Activated T-cell treated with anti-CD3 and anti-CD28 coated beads, Interleukin-2, amount 50 U/mL, for 4 hours (primary cell): ENCODE measurements at places on chromosomes 4 and X.

GRCh38 chrX:15714529-15714928 lies 23.5 kb upstream of the CA5B start:
- no peak for DNase-seq

GRCh38 chr4:136458326-136458725 lies 1074.0 kb downstream of the PCDH18 start:
- no peak for DNase-seq

- no peak for DNase-seq
Measured at GRCh38 chrX:96861218-96861617, 22.5 kb upstream of the RPA4 start.

GRCh38 chr4:88012647-88013046 lies 5.2 kb downstream of the PKD2 start:
- no peak for DNase-seq

DNA sequence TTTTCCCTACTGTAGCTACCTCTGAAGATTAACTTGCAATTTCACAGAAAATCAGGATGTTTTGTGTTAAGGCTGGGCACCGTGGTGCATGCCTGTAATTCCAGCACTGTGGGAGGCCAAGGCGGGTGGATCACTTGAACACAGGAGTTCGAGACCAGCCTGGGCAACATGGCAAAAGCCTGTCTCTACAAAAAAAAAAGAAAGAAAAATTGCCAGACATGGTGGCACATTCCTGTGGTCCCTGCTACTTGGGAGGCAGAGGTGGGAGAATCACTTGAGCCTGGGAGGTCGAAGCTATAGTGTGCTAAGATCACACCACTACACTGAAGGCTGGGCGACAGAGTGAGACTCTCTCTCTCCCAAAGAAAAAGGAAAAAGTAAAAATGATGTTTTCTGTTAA lies 27.4 kb downstream of the APELA start:
- DNase-seq: no peak

DNA sequence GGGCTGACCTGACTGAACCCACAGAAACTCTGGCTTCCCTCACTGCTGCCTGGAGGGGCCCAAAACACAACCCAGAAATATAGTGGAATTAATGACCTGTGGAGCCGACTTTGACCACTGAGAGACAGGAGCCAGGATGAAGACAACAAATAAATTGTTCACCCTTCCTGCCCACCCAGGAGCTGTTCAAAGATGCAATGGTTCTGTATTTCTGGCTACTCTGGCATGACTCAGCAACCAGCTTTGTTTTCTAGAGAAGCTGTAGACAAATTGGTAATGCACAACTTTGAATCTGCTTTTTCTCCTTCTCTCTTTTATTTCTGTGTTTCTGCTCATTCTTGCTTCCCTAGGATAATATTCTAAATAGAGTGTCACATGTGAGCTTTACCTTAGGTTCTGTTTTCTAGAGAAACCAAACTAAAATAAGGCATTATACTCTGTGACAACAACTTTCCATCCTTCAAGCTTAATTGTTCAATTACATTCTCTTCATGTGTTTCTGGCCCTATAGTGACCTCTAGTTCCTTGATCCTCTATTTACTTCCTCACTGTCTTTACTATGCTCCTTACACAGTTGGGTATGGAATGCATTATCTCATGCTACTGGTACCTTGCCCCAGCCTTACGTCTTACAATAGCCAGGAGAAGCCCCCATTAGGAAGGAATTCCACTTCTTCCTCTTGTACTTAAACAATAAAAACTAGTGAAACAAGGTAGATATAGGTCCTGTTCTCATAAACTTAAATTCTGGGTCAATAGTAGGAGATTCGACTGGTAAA lies 6.5 kb upstream of the PRKG2 start:
- DNase-seq: no peak

DNA sequence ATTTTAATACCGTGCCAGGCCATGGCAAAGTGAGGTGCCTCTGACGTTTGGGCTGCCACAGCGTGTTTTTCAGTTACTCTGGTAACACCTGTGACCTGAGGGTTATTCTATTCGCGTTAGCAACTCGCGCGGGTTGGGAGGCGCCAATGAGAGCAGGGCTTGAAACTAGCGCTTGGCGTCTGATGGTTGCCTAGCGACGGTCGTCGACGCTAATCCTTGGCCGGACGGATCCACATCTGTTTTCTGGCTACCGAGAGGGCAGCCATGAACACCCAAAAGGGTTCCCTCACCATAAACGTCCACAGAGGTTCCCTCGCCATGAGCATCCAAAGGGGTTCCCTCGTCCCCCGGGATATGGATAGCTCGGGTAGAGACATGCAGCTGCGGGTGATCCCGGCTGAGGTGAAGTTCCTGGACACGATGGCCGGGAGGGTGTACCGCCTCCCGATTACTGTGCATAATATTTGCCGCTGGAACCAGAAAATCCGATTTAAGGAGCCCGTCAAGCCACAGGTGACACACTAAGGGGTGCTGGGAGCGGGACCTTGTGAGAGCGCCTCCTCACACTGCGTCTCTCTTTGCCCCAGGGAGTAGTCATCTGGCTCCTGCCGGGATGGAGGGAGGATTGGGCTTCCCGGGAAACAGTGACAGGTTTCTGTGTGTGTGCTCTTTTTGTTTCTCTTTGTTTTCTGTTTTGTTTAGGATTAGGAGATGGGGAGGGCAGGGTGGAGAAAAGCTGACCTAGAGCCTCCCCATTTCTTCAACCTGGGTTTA lies at the start of gene CFAP47:
CFAP47 (plus strand) TSS at position 199 of the 774 bp plus-strand sequence; CDS start at position 265, 66 bp downstream.
- no peak for DNase-seq

GRCh38 chr4:125316401-125316790 lies 1.6 kb downstream of the FAT4 start:
- DNase-seq: no peak

- no peak for DNase-seq
Measured at GRCh38 chr4:16671741-16672140, 226.7 kb downstream of the LDB2 start.

GRCh38 chrX:129649268-129650182 lies 5.2 kb downstream of the APLN start:
- no peak for DNase-seq

GRCh38 chr4:123025398-123025797 lies 103.0 kb upstream of the NUDT6 start:
- no peak for DNase-seq

DNA sequence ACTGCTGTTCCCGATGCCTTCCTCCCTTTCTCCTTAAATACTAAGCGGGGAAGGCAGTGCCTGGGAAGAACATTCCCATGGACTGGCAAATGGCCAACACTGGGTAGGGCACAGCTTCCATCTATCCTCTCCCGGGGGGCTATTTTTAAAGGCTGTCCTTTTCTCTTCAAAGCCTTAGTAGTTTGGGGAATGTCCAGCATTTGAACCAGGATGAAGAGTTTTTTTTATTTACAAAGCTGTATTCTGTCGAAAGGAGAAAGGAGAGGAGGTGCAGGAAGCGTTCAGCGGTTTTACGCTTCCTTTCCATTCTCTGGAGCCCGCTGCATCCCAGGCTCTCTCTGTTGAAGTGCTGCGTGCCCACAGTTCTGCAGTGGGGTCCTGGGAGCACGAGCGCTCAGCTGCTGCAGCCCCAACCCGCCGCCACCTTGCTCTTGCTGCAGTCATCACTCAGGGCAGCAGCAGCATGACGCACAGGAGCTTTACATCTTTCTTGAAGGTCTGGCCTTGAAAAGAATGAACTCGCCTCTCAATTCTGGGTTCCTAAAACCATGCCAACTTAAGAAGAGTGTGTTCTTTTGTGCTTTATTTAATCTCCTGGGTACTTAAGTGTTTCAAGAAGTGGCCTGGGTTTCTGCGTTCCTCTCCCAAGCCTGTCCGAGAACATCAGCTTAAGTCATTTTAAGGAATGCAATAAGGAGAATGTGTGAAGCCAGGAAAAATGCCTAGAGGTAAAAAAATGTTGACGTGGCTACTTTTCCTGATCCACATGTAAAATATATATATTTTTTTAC lies 427.2 kb downstream of the MAPK10 start:
- no peak for DNase-seq

DNA sequence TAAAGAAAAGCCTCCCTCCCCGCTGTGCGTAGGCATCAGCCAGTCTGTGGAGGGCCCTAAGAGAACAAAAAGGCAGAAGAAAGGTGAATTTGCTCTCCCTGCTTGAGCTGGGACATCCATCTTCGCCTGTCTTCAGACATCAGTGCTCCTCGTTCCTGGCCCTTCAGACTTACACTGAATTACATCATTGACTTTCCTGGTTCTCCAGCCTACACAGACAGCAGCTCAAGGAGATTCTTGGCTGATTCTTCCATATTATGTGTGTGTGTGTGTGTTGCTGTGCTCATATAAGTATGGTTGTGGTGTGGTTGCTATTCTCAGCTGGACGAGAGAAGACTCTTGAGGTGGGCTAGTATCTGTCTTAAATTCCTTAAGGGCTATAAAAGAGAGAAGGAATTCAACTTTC lies 35.5 kb upstream of the CD99L2 start:
- DNase-seq: no peak

- DNase-seq: no peak
Measured at GRCh38 chr4:97432551-97432950, 710.7 kb downstream of the STPG2 start.

DNA sequence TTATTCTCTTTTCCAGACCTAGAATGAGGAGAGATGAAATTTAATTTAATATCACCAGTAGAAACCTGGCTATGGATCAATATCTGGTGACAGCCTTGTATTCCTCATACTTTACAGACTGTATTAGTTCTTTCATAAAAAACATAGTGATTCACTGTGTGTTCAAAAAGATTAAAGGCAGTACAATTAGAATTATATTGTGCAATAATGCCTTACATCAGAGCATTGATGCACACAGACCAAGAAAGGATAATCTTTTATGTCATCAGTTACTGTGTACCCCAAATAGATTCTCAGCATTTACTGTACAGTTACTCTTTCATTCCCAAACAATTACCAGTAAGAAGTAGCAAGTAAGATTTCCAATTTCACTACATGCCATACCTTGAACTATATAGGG lies 260.5 kb upstream of the ANXA10 start:
- no peak for DNase-seq

DNA sequence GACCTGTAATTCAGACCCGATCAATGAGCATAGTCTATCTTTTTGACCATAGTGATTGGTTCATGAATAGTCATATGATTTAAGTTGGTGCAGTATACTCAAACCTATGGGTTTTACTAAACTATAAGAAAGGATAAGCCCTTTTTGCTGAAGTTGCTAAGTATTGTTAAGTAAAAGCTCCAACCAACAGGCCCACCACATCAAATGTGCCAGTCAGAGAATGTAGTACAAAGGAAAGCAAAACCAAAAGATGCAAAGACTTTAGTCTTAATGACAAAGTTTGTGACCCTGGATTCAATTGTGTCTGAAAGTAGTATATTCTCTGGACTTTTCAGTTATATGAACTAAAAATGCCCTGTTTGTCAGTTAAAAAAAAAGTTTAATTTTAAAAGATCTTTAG lies 208.1 kb upstream of the TET2 start:
- no peak for DNase-seq

DNA sequence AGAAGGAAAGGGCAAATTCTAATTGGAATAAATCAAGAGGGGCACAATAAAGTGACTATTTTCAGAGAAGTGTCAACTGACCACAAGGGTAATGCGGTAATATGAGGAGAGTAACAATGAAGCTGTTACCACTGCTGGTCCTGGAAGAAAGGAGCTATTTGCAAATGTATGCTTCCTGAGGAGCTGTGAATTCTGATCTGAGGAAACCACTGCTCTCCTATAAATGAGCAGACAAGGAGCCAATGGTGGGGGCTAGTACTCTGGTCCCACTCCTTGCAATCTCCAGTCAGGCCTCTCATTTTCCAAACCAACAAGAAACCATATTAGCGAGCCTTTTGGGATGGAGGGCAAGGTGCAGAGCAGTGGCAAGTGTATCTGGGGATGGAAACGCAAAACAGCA lies 770.2 kb downstream of the FSTL5 start:
- DNase-seq: no peak

GRCh38 chr4:91527056-91527455 lies 776.7 kb upstream of the GRID2 start:
- no peak for DNase-seq

- no peak for DNase-seq
Measured at GRCh38 chr4:133355633-133356032, 206.5 kb downstream of the PCDH10 start.

- DNase-seq: no peak
Measured at GRCh38 chr4:173391701-173392100, 7.2 kb downstream of the SCRG1 start.

DNA sequence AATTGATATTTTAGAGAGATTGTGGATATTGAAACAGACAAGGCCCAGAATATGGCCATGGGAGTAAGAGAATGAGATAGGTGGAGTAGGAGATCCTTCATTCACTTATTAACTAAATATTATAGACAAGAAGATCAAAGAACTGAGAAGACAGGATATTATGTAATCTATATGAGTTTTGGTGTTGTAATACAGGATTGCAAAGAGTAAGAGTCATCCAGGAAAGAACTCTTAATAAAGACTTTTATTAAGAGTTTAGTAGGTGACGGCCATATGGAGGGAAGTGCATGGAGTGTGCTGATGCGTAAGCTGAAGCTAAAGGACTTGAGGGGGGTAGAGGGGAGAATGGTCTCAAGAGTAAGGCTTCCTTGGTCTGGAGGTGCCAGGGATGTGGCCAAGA lies 153.7 kb downstream of the VEGFC start:
- no peak for DNase-seq

DNA sequence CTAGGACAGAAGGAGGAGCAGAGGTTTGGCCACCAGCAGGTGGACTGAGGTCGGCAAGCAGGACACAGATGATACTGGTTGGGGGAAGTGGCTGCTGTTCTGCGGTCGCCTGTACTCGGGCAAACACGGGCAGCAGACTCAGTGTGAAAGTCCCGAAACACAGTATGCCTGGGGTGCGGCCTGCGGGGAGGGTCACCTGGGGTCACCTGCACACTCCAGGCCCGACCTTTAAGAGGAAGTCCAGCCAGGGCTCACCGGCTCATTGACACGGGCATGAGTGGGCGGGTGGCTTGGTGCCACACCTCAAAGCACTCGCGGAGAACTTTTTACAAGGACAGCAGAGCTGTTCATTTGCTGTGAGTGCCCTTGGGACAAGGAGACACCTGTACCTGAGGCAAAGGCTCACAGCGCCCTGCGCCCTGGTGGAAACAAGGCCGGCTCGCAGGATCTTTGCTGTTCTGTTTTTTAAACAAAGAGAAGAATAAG lies 71.5 kb upstream of the MXD4 start:
- no peak for DNase-seq

DNA sequence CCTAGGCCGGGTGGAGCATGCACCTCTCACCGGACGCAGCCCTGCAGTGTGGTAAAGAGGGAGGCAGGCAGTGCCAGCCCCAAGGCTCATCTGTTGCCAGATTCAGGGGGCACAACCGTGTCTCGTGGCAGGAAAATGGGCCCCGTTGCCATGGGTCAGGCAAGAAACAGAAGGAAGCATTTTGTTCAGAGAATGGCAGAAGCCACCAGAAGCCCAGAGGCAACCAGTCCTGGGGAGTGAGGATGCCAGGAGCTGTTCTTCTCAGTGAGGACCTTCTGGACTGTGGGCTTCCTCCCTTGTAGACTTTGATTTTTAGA lies 12.5 kb upstream of the UVSSA start:
- no peak for DNase-seq

GRCh38 chr4:45576275-45576674 lies 547.6 kb downstream of the GABRG1 start:
- no peak for DNase-seq

- DNase-seq: no peak
Measured at GRCh38 chrX:6002056-6002455, 226.6 kb downstream of the NLGN4X start.

- peak; percentile 13 for DNase-seq
Measured at GRCh38 chr4:109559625-109559982, 442 bp upstream of the MCUB start.

GRCh38 chr4:126705266-126705665 lies 927.5 kb upstream of the INTU start:
- no peak for DNase-seq
